ENCODE measurements at places on chromosomes 2 and 18.

DNA sequence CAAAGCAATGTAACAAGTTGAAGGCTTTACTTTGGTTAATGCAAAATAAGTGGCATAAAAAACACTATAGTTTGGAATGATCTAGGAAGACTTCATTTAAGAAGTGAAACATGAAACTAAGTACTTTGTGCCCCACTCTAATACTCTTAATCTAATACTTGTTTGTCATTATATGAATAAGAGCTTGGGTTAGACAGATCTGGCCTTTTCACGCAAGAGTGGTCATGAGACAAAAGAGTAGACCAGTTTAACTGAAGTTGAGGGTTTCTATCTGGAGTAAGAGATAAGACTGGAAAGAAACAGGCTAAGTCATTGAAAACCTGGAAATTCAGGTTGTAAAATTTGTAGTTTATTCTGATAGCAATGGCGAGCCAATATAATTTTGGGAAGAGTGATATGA is 2.8 kb downstream of the SLC30A6 start:
- no peak for DNase-seq

GRCh38 chr2:11871421-11871820 is 125.0 kb downstream of the LPIN1 start:
- no peak for DNase-seq

- no peak for DNase-seq
Observed at GRCh38 chr2:165494573-165494972, 25.1 kb downstream of the CSRNP3 start.

- no peak for DNase-seq
Observed at GRCh38 chr18:46332921-46333341, 228.7 kb downstream of the HAUS1 start.

DNA sequence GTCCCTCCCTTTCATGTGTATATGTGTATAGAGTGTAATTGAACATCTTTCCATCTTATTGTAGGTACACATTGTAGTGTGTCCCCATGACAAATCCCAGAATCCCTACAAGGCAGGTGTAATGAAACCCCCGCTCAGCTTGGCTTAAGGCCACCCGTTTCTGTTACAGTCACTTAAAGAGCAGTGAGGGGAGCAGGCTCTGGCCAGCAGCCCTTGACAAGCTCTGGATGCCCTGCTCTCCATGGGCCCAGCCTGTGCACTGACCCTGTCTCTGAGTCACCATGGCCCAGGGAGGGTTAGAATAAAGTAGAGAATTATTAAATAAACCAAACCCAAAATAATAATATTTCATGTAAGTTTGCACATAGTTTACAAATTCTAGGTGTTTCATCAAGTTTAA is 17.2 kb upstream of the MAL start:
- DNase-seq = no peak

- DNase-seq = no peak
Observed at GRCh38 chr2:25367296-25367695, 25.6 kb upstream of the DNMT3A start.

- DNase-seq = no peak
Observed at GRCh38 chr18:68694316-68694715, 20.6 kb downstream of the TMX3 start.

GRCh38 chr2:222318026-222318711 is 19.4 kb upstream of the PAX3 start:
- no peak for DNase-seq

- no peak for DNase-seq
Observed at GRCh38 chr2:70480468-70480867, 73.2 kb downstream of the TGFA start.

GRCh38 chr18:62585274-62586150 is 62.7 kb downstream of the ZCCHC2 start:
- no peak for DNase-seq

GRCh38 chr2:241635756-241636155 is 1.2 kb downstream of the THAP4 start:
- DNase-seq = peak; percentile 10

DNA sequence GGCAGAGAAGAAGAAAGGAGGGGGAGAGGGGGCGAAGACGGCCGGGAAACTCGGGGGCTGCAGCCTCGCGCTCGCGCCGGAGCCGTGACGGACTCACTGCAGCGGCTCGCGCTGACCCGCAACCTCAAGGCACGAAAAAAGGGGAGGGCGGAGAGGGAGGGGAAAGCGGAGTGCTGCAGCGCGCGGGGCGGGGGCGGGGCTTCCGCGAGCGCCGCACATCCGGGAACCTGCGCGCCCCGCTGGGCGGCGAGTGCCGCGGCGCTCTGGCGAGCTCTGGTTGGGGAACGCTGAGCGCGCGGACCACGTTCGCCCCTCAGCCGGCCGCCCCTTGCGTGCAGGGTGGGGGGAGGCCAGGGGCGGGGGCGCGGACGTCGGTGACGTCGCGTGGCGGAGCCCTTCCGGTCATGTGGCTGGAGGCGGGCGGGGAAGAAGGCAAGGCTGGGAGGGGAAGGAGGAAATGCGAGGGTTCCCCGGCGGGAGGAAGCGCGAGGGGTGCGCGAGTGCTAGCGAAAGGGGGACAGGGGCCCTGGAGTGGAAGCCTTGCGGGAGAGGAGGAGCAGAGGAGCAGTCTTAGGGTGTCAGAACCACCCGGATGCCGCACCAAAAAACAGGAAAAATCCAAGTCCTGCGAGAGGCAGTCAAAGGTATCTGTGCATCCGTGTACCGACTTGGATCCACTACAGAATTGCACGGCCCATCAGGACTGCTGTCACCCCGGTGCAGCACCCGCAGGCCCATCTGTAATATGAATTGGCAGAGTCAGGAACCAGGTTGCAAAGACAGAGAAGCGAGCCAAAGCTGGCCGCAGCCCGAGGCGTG is at the start of gene PPP3R1:
Gene PPP3R1 (minus strand): TSS at position 133 of the 819 bp plus-strand sequence. CDS start 405 bp downstream, outside the sequence.
- peak; percentile 73 for DNase-seq

DNA sequence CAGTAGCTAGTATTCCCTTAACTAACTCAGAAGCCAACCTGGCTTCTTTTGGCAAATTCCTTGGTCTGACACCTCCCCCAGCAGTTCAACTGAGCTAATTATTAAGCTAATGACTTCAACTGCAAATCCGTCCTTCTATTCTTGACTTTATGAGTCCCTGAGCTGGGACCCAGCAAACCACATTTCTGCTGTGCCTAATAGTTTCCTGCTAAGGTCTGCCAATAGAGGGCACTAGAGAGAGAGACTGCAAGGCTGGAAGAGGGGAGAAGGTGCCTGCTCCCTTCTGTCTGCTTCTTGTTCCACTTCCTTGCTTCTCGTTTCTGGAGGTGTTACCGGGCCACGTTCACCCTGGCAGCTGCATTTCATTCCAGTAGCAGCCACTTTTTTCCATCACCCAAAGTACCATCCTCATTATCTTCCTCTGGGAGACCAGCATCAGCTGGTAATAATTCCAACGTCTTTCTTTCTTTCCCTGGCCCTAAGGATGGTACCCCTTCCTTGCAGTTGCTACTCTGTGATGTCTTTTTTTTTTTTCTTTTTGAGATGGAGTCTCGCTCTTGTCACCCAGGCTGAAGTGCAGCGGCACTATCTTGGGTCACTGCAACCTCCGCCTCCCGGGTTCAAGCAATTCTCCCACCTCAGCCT is 352.0 kb downstream of the TNS1 start:
- DNase-seq = no peak

- no peak for DNase-seq
Observed at GRCh38 chr2:173066887-173067676, 8.6 kb upstream of the MAP3K20 start.

DNA sequence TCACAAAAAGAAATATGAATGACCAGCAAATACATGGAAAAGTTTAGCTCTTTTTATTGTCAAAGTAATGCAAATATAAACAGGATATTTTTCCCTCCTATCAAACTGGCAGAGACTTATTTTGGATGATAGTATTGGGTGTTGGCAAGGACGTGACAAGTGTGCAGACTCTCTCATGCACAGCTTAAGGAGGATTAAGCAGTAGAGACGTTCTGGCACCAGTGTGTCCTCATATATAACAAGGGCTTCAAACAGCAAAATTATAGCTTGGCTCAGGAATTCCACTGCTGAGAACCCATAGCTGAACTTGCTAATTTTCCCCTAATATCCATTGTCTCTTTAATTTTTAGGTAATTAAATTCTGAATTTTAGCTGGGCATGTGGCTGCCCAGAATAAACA is 114.4 kb downstream of the FAM124B start:
- no peak for DNase-seq

GRCh38 chr18:70377317-70377799 is 88.5 kb downstream of the SOCS6 start:
- DNase-seq = no peak
